Stimulated activated CD4-positive, alpha-beta T cell treated with anti-CD3 and anti-CD28 coated beads, Interleukin-1b, Interleukin-23, amount 100 ng/mL, for 4 hours (primary cell): ENCODE measurements at places on chromosomes 5 and 9.

GRCh38 chr5:102313912-102314311 is 17.8 kb upstream of the SLCO4C1 start:
- no peak for DNase-seq

GRCh38 chr9:128411364-128412119 is 9.1 kb upstream of the CERCAM start:
- DNase-seq, result no peak

GRCh38 chr9:6632516-6633183 is 12.9 kb downstream of the GLDC start:
- no peak for DNase-seq

- DNase-seq, result no peak
Observed at GRCh38 chr9:75445144-75445543, 356.8 kb downstream of the OSTF1 start.

DNA sequence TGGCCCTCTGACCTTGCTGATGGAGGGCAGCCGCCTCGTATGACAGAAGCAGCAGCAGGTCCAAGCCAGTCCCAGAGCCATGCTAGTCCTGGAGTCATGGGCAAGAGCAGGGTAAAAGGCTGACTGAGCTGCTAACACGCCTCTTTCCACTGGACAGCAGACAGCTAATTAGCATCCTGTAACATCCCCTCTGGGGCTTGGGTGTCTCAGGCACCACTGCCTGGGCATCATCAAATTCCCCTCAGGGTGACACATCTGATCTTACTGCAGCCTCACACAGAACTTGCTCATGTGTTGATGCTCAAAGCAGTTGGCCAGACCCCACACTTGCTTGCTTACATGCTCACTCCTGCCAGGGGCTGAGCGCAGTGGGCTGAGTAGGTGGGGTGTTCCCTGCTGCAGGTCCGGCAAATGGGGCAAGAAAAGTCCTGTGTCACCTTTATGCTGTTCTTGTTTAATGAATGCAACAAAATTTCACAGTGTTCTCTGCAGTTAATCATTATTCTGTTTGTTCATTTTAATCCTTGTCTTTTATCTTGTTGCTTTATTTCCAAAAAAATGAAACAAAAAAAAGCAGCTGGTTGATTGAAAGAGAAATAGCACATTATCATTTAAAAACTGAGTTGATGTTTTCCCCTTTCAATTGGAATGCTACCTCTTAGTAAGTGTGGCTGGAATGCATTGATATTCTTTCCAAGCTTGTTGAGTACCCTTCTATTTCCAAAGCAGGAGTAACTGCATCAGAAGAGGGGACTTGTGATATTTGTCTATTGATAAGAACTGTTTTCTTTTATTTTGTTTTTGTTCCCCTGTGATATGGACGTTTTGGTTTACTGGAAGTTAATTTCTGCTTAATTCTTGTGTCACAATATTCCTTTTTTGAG is 254.1 kb downstream of the CDH18 start:
- DNase-seq, result no peak

DNA sequence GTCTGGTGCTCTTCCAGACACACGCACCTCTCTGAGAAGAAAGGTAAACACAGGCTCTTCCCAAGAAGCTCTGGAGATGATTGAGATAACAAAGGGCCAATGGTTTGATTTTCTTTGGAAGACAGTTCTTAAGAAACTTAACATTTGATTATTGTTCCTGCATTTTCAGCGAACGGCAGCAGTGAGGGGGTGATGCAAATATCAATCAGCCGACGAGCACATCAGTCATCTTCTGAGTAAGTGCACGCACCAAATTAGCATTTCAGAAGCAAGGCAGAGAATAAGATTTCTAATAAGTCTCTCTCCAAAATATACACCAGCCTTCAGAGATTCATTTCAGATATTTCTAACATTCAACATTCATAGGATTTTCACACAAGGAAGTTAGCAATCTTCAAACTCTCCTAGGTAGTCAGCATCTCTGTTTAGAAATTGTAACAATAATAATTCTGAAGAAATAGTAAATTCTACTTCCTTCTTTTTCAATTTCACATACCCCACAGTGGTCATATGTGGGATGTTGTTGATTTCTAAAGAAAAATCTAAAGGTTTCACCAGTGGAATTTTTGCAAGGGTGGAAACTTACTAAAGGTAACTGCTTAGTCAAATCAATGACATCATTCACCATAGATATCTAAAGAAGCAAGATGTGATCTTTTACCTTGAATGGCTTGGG is 250.3 kb downstream of the SEC61B start:
- DNase-seq, result no peak

GRCh38 chr5:111667128-111667736 is 89.8 kb downstream of the NREP start:
- DNase-seq, result no peak

- no peak for DNase-seq
Observed at GRCh38 chr5:142098931-142099330, 9.6 kb upstream of the NDFIP1 start.

DNA sequence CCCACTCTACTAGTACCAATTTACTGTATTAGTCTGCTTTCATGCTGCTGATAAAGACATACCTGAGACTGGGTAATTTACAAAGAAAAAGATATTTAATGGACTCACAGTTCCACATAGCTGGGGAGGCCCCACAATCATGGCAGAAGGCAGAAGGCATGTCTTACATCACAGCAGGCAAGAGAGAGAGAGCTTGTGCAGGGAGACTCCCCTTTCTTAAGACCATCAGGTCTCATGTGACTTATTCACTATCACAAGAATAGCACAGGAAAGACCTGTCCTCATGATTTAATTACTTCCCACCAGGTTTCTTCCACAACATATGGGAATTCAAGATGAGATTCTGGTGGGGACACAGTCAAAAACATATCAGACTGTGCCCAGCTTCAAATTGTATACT is 11.5 kb downstream of the UGT3A1 start:
- no peak for DNase-seq

- no peak for DNase-seq
Observed at GRCh38 chr5:168055141-168055683, 236.2 kb upstream of the WWC1 start.

- DNase-seq, result no peak
Observed at GRCh38 chr5:141476132-141476911, 556 bp downstream of the PCDHGC3 start.

- peak; percentile 43 for DNase-seq
Observed at GRCh38 chr5:170632985-170633234, 129.1 kb downstream of the KCNIP1 start.

DNA sequence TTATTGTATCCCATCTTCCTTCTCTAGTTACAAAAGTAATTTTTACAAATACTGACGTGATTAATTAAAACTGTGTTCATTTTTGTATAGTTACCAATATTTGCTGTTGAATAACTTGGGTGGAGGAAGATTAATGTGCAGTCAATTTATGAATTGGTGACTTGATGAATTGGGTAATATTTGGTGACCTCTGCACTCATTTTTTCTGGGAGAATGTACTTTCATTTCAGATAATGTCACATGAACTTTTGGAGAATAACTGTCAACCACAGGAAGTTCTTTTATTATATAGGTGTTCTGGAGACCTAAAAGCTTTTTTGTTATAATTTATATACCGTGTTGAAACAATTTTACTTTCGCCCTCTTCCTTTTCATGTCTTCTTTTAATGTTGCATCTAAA is 26.4 kb upstream of the FKTN start:
- no peak for DNase-seq

DNA sequence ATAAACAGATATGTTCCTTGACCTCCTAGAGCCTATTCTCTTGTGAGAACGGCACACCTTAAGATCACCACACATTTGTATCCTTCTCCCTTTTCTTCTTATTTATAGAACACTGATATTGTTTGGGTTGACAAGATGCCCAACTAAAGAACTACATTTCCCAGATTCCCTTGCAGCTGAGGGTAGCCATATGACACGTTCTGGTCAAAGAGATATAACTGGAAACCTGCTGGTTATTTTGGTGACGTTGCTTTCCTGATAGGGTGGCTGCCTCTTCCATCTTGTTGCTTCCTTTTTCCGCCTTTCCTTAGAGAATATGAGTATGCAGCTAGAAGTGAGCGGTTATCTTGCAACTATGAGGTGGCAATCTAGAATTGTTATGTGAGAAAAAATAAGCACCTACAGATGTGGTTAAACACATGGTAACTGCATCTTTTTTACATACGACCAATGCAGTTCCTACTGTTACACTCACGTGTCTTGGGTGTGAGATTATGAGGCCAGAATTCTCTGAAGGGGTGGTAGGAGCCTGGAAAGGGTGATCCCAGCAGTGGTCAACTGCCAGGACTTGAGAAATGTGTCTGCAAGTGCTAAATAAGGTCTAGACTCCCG is 72.9 kb downstream of the SEC61B start:
- no peak for DNase-seq

GRCh38 chr9:99660191-99660636 is 161.5 kb upstream of the NR4A3 start:
- no peak for DNase-seq

- no peak for DNase-seq
Observed at GRCh38 chr5:117892360-117892759, 1096.0 kb downstream of the DTWD2 start.

DNA sequence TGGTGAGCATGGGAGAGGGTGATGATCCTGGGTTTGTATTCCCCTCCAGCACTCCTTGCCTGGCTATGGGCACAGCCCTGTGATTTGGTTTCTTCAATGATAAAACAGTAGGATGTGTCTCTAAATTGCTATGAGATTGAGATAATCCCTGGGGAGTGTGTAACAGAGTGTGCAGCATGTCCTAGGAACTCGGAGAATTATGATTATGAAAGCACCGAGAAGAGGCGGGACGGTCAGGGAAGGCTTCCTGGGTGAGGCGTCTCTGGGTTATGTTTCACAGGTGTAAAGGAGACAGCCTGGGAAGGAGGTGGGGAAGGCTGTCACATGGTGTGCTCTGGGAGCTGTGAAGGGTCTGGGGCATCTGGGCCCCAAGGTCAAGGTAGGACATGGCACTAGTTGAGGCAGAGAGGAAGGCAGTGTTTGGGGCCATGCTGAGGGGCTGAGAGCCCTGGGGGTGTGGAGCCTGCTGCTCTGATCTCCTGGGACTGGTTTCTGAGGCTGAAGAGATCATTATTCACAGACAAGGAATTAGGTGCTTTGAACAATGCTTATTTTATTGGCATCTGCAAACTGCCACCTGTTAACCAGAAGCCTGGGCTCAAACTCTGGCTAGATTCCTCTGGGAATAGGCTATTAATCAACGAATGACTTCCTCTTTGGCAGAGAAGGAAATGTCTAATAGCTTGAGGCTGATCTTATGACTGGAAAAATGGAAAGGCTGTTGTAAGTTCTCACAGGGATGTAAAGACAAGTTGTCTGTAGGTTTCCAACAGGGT is 73.8 kb upstream of the IL12B start:
- DNase-seq, result no peak

- no peak for DNase-seq
Observed at GRCh38 chr5:154486427-154486866, 8.4 kb upstream of the HAND1 start.

DNA sequence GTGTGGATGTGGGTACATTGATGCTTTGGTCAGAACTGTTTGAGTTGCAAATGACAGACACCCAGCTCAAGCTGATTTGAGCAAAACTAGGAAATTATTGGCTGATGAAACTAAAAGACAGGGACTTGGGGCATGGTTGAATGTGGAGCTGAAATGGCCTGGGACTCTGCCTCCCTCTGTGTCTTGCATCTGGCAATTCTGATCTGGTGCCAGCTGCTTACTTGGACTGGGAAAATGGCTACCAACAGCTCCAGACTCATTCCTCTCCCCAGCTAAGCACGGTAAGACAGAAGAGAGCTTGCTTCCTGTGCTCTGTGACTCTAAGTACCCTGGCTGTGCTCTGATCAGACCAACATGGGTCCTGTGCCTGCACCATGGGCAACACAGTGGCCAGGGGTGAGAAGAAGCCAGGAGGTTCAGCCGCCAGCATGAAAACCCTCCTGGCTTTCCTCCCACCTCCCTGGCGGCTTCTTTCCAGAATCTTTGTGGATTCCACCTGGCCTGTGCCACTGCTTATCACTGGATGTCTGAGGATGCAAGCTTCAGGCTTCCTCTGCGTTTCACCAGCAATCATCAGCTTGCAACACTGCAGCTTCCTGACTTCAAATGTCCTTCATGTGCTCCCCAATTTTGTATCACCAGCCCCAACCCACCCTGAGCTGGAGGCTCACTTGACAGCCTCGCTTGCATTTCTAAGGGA is 44.1 kb downstream of the C5orf15 start:
- no peak for DNase-seq

DNA sequence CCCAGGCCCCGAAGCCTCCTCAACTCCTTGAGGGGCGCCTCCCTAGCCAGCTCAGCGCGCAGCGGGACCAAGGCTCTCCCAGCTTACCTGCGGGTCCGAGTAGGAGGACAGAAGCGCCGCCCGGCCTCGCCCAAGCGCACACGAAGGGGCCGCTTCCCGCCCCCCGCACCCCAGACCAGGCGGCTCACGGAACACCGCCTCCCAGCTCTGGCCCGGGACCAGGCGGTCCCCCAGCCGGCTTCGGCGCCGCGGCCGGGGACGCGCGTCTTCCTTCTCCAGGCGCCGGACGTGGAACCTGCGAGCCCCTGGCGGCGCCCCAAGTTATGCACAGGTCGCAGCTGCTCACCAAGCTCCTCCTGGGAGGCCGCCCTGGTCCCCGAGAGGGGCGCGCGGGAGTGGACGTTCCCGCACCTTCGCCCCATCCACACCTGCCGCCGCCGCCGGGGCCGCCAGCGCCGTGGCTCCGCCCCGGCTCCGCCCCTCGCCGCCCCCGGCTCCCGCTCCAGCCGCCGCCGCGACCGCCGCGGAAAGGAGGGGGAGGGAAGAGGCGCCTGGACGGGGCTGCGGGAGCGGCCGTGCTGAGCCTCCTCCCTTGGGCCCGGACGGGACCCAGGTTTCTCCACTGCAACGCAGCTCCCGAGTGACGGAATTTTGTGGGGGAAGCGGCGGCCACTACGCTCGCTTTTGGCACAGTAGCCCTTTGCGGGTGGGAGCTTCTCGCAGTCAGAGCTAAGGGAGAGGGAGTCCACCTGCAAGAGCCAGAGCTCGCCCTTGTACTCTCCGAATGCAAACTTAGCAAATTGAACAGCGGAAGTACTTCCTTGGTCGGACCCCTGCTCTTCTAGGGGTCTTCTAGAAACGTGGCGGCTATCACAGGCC is 77.5 kb upstream of the IFNE start:
- peak; percentile 43 for DNase-seq

DNA sequence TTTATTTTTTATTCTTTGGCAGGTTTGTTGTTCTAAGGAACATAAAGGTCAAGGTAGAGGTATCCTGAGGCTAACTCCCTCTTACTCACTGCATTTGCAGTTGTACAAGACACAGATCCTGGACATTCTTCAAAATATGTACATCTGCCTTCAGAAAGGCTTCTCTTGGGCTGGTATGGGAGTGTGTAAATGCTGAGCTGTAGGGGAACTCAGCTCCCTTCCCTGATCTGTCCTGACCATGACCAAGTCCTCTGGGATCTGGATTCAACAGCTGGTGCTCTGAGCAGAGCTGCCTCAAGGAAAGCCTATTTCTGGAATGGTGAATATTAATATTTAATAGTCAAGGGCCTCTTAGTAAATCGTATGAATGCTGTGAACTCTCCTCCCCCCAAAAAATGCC is 117.4 kb downstream of the PRKACG start:
- no peak for DNase-seq

DNA sequence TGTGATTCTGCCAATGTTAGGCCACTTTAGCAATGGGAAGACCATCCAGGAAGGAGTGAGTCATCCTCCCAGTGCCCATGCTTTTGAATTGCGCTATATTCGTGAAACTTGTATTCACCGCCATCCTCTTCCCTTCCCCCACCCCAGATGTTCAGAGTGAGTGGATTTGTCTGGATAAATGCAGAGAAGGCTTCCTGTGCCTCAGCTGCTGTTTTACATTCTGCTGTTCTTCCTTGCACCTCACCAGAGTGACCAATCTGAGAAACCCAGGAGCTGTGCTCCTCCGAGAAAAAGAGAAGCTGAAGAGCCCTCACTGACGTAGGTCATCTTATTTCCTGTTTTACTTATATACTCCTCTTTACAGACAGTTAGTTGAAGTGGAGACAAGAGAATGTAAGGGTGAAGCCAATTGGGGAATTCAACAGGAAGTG is 24.6 kb upstream of the SVEP1 start:
- DNase-seq, result no peak
